Endothelial cell of umbilical vein (primary cell): ENCODE measurements at places on chromosomes 6 and 20. TPM values are rescaled to one million over a fixed set of nuclear protein-coding genes. Genes with fewer than 3 reads are reported as not detected.
A peak's percentile ranks its signal among the peaks of the same experiment; 100 is the strongest.

The FAM184A gene
- 0.84 and 0.95 TPM in 2 replicates for total RNA-seq

The PRL gene
- total RNA-seq = not detected in 2 replicates

The POU3F2 gene
- total RNA-seq = not detected in 2 replicates

The HNF4A gene
- total RNA-seq = not detected in 2 replicates

The SIGLEC1 gene
- not detected in 2 replicates for total RNA-seq

DNA sequence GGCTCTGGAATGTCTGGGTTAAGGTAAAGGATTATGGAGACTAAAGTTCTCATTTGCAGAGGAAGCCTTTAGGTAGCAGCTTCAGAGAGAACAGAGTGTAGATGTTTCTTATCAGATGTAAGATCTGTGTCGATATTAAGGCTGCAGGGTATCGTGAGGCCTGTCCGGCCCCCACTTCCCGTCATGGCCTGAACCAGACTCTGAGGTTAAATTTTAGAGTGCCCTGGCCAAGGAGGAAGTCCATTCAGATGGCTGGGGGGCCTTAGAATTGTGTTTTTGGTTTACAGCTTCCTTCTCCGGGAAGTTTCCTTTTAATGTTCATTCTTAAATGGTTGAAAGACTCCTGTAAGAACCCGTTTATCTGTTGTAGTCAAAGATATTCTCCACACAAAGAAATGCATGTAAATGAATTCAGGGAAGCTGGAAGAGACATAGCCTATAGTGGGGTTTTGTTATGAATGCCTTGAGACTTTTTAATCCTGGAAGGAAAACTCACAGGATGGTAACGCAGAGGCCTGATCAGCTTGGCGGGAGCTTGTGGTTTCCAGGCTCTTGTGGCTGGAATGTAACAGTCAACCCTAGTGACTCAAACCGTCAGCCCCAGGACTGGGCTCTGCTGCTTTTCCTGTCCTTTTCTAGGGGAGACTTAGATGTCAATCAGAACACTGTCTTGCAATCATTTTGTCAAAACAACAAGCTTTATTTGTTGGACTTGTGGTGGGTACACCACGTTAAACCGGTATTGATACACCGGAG lies 34.7 kb downstream of the KIF25 start:
- DNase-seq = no peak
- peaks cover 25% of the 10 kb centered on the region for H3K4me1 ChIP-seq
- no peak overlapping the region for H3K4me3 ChIP-seq
- H3K27me3 ChIP-seq = no peaks in the 10 kb centered on the region

DNA sequence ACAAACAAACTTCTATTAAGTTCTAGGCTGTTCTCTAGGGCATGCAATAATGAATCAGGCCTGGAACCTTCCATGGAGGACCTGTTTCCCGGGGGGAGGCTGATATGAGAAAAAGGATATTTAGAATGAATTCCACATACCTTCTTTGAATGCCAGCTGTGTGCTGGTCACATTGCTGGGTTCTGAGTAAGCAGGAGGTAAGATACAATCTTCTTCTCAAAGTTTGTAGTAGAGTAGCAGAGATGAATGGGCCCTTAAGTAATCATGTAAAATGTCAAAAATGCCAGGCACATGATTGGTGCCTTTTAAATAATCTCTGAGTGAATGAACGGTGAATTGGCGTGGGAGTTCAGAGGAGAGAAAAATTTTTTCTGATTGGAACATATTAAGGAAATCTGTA lies 47.4 kb downstream of the TGM2 start:
- H3K4me3 ChIP-seq = no peak overlapping the region
- peak overlapping the region; percentile 63 for H3K27ac ChIP-seq
- no peaks in the 10 kb centered on the region for H3K27me3 ChIP-seq
- DNase-seq = peak; percentile 87

GRCh38 chr20:46568570-46569129 lies 18.2 kb upstream of the OCSTAMP start:
- H3K36me3 ChIP-seq = no peaks in the 10 kb centered on the region
- H3K4me3 ChIP-seq = no peak overlapping the region

DNA sequence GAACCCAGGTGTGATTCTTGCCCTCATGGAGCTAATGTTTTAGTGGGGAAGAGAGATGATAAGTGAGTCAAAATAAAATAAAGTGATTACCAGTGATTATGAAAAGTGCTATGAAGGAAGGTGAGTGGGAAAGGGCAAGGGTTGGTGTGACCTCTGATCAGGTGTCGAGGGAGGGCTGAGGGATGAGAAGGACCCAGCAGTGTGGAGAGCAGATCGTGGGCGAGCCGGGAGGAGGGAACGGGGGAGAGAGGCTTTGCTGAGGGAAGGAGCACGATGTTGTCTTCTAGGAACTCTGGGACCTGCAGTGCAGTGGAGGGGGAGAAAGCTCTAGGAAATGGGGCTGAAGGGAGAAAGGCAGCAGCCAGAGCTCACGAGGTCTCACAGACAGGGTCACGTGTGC lies 192.1 kb downstream of the TMEM242 start:
- H3K4me3 ChIP-seq = no peak overlapping the region
- H3K27ac ChIP-seq = no peak overlapping the region
- H3K36me3 ChIP-seq = peaks cover 4% of the 10 kb centered on the region

DNA sequence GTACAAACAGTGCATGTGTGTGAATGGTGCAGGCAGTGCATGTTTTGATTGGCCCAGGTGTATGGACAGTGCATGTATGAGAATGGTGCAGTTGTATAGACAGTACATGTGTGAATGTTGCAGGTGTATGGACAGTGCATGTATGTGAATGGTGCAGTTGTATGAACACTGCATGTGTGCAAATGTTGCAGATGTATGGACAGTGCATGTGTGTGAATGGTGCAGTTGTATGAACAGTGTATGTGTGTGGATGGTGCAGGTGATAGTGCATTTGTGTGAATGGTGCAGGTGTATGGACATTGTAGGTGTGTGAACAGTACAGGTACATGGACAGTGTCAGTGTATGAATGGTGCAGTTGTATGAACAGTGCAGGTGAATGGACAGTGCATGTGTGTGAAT lies 4.0 kb upstream of the KLHL31 start:
- DNase-seq = no peak
- H3K36me3 ChIP-seq = no peaks in the 10 kb centered on the region
- peaks cover 8% of the 10 kb centered on the region for H3K4me1 ChIP-seq

DNA sequence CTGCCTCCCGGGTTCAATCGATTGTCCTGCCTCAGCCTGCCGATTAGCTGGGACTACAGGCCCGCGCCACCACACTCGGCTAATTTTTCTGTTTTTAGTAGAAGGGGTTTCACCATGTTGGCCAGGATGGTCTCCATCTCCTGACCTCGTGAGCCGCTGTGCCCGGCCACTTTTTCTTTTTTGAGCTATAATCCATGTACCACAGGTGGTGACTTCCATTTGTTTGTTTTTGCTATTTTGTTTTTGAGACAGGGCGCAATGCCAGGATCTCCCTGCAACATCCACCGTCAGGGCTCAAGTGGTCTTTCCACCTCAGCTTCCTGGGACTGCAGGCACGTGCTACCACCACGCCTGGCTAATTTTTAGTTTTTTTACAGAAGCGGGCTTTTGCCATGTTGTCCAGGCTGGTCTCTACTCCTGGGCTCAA lies 8.5 kb downstream of the HSPA1B start:
- H3K4me1 ChIP-seq = peaks cover 28% of the 10 kb centered on the region
- peak overlapping the region; percentile 38 for H3K27ac ChIP-seq
- peak overlapping the region; percentile 98 for H3K4me3 ChIP-seq
- DNase-seq = no peak
- peaks cover 21% of the 10 kb centered on the region for H3K36me3 ChIP-seq
- no peaks in the 10 kb centered on the region for H3K27me3 ChIP-seq

- H3K27ac ChIP-seq = no peak overlapping the region
- no peaks in the 10 kb centered on the region for H3K27me3 ChIP-seq
- H3K4me3 ChIP-seq = no peak overlapping the region
- no peaks in the 10 kb centered on the region for H3K36me3 ChIP-seq
Observed at GRCh38 chr6:38495518-38495917, 144.2 kb downstream of the BTBD9 start.

DNA sequence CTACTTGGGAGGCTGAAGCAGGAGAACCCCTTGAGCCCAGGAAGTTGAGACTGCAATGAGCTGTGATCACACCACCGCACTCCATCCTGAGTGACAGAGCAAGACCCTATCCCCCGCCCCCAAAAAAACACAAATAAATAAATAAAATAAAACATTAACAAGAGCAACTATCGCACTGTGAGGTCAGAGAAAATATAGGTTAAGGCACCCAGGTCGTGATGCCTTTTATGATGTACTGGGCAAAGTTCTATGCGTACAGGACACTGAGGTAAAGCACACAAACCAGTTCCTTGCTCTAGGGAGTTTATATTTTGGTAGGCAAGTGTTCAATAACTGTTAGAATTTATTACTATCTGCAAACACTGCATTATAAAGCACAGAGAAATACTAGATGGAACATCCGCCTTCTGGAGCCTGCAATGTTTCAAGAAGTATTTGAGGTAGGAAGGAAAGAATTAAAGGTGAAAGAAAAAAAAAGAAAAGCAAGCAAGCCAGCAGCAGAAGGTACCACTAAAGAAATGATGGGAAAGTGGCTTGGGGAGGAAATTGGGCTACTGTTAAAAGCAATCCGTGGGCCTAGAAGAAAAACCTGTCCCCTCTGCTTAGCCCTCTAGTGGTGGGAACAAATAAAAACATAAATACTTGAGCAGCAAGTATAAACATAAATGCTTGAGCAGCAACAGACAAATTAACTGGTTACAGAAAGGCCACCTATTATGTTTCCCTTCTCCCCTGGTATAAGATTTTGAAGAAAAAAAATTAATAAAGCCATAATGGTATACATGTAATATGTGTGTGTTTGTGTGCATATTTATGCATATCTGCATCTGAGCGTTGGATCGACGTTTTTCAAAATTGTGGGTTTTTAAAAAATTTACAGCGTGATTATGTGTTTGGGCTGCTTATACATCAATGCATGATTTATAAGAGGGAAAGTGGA lies 128.0 kb downstream of the PHACTR1 start:
- no peaks in the 10 kb centered on the region for H3K4me1 ChIP-seq
- DNase-seq = peak; percentile 23
- no peak overlapping the region for H3K27ac ChIP-seq
- H3K36me3 ChIP-seq = no peaks in the 10 kb centered on the region
- no peak overlapping the region for H3K4me3 ChIP-seq

DNA sequence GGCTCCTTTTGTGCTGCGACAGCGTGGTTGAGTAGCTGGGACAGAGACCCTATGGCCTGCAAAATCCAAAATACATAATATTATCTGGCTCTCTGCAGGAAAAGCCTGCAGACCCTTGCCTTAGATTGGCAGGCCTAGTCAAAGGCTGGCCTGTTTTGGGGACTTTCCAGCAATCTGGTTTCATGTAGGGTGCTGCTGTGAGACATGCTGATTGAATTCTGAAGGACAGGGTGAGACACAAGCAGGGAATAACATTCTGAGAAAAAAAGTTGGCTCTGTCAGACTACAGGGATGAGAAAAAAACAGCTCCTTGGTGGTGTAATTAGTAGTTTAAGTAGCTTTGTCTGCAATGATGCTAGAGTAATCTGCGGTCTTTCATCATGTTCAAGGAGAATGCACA lies 402.7 kb upstream of the AGPAT4 start:
- H3K27ac ChIP-seq = no peak overlapping the region
- no peak for DNase-seq
